A549 treated with Hydrocortisone at 1 μM for 4 hours (cell line): ENCODE measurements at places on chromosomes 16 and 17. TPM values are rescaled to one million over a fixed set of nuclear protein-coding genes. Genes with fewer than 3 reads are reported as not detected.

GRAPL gene
- 0.12 to 0.22 TPM in 2 of 5 replicates, not detected in the others for total RNA-seq

TP53TG3C gene
- 0.23 to 0.84 TPM (median 0.26 TPM) in 4 of 5 replicates, not detected in the other for total RNA-seq

UQCRC2 gene
- 157 to 213 TPM (median 166 TPM) in 5 replicates for total RNA-seq

APOH gene
- total RNA-seq, result 4.3 to 6.0 TPM (median 5.0 TPM) in 5 replicates

KRTAP4-9 gene
- total RNA-seq, result not detected in 5 replicates

STH gene
- total RNA-seq, result not detected in 5 replicates

OTOP3 gene
- total RNA-seq, result not detected in 5 replicates

SOX15 gene
- 0.16 to 0.36 TPM (median 0.25 TPM) in 5 replicates for total RNA-seq

KRTAP1-1 gene
- not detected in 5 replicates for total RNA-seq

OXLD1 gene
- total RNA-seq, result 35.7 to 66.2 TPM (median 58.0 TPM) in 5 replicates

ETV4 gene
- 54.5 to 64.7 TPM (median 61.4 TPM) in 5 replicates for total RNA-seq

TP53TG3B gene
- total RNA-seq, result 0.23 to 0.71 TPM in 2 of 5 replicates, not detected in the others

SLFN14 gene
- total RNA-seq, result not detected in 5 replicates

CCT6B gene
- 1.1 to 2.3 TPM (median 1.5 TPM) in 5 replicates for total RNA-seq

KRT28 gene
- total RNA-seq, result not detected in 5 replicates

SLC12A3 gene
- total RNA-seq, result 0.10 TPM in 1 of 5 replicates, not detected in the others

MT3 gene
- 0.58 to 0.88 TPM (median 0.67 TPM) in 5 replicates for total RNA-seq

NECAB2 gene
- 1.4 to 2.9 TPM (median 2.4 TPM) in 5 replicates for total RNA-seq

KRT24 gene
- not detected in 5 replicates for total RNA-seq

TEKT1 gene
- 0.03 to 0.27 TPM (median 0.16 TPM) in 5 replicates for total RNA-seq

KCNH4 gene
- 0.20 to 0.36 TPM (median 0.35 TPM) in 5 replicates for total RNA-seq

NUDT7 gene
- total RNA-seq, result 5.2 to 6.0 TPM (median 5.7 TPM) in 5 replicates

HSD11B2 gene
- total RNA-seq, result 2.0 to 2.3 TPM (median 2.2 TPM) in 5 replicates

CCL4L2 gene
- not detected in 5 replicates for total RNA-seq

SNAI3 gene
- 0.06 to 0.24 TPM (median 0.10 TPM) in 5 replicates for total RNA-seq

IRX3 gene
- 4.5 to 6.9 TPM (median 5.4 TPM) in 5 replicates for total RNA-seq
